ENCODE measurements at places on chromosomes 2 and 18. TPM values are rescaled to one million over a fixed set of nuclear protein-coding genes. Genes with fewer than 3 reads are reported as not detected.
A peak's percentile ranks its signal among the peaks of the same experiment; 100 is the strongest.

Gene TCF23
- 19.4 TPM for total RNA-seq

DNA sequence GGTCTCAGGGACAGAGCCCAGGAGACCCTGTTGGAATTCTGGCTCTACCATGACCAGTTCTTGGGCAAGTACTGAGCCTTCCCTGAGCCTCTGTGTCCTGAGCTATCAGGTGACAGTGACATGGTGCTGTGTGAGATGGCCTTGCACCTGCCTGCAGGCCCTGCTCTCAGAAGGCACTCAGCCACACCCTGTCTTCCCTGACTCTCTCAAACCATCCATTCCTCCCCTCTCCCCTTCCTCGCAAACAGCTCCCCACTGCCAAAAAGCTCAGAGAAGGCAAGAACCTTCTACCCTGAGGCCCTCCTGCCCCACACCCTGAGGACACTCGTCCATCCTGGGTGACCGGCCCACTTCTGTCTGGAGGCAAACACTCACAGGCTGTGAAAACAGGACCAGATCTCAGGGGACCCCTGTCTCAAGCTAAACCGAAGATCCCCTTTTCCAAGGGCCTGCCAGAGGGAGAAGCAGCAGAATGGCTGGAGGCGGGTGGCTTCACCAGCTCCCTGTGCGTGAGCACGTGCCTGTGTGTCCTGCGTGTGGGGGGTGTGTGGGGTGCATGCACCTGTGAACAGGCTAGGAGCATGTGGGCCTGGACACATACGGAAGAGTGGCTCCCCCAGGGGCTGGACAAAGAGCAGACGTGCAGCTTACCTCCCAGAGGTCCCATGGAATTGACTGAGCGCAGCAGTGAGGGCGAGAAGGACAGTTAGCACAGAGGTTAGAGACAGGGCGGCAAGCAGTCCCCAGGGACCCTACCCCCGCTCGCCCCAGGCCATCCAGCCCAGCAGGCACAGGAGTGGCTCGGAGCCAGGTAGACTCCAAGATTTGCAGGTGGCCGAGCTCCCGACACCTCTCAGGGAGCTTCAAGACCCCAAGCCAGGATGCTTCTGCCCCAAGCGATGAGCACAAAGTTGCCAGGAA is 53.9 kb downstream of the BIN1 start:
- peak; percentile 17 for DNase-seq

DNA sequence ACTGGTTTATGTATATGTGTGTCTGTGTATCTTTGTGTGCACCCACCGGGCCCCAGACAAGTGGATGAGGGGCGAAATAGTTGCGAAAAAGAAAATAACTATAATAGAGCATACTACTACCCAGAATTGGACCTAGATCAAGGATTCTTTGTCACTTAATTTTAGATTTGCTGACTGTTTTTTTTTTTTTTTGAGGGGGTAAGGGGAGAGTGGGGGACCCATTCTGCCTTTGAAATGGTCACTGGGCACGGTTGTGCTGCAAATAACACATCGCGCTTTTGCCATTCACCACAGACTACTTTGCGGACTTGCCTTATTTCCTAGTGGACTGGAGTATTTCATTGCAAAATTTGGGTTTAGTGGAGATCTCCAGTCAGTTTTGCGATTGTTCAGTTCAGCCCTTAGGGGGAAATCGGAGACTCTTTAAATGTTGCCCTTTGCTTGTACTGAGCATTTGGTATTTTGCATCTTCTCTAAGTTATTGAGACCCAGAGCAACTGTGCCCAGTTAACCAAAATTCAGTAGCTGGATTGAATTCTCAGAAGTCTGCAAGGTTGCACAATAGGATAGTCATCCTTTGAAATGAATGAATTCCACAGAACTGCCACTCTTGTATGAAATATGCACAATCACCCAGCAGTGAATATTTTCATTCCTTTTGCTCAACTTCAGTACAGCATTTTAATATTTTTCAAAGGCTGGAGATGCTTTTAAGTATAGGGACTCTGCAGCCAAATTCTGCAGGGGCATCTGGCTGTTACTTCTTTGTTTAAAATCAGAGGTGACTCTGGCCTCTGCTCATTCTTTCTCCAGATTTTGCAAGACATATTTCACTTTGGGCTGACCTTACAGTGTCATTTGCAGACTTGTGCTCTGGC is 2.9 kb downstream of the TRIB2 start:
- no peak for DNase-seq

DNA sequence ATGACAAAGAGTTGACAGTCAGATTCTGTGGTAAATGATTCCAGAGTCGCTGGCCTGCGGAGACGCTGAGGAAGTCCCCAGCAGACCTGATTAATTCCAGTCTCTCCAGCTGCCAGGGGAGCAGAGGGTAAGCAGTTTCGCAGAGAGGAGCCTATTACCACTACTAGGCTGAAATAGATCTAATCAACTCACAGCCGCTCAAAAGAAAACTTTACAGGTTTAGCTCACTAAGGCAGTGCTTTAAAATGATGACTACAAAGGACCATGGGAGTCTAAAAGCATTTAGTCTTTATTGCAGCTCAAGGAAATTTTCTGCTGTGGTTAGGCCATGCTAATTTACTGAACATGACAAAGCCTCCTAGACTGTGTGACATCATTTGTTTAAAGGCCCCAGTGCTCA is 445.6 kb upstream of the POU3F3 start:
- DNase-seq: no peak

DNA sequence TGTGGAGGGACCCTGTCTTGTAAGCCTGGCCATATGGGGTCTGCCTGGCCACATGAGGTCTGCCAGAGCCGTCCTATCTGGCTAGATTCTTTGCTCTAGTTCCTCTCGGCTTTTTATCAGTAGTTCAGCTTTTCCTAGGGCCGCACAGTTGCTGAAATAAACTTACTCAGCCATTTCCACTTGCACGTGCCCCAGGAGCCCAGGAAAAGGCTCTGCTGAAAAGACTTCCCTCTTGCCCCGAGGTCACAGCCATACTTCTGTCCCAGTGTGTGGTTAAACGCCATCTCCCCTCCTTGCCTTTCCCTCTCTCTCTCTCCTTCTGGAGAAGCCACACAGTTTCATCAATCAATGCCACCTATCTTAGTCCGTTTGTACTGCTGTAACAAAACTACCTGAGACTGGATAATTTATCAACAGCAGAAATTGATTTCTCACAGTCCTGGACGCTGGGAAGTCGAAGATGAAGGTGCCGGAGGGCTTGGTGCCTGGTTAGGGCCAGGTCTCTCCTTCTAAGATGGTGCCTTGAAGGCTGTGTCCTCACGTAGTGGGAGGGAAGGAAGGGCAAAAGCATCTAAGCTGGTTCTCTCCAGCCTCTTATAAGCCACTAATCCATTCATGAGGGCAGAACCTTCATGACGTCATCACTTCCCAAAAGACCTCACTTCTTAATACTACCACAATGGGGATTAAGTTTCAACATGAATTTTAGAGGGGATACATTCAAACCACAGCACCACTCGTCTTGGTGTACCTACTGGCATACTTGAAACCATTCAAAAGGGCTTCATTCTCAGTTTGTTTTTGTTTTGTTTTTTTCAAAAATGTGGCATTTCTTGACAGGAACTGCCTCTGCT is 11.2 kb upstream of the GALM start:
- DNase-seq: no peak

DNA sequence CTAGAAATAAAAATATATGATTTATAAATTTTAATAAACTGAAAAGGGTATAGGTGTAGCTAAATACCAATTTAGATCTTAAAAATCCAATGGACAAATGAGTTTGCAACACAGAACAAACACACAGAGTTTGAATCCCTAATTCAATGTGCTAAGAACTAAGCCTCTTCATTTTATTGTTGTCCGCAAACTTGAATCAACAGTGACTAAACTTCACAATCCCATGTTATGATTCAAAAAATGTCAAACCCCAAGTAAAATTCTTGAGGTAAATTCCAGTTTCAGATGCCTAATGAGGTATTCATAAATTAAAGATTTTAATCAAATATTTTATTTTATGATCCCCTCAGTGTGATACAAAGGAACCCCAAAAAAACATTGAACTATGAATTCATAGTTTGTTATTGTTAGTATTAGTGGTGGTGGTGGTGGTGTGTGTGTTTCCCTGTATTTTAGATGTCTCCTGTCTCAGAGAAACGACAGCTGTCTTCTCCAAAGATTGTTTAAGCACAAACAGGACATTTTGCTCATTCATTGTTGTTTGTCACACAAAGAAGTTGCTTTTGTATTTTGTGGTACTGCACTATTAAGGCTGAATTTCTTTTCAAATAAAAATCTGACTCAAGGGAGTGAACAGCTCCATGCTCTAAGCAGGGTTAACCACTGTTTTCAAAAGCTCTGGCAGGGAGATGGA is 259.8 kb downstream of the OSR1 start:
- no peak for DNase-seq

GRCh38 chr2:208142925-208143799 is 2.8 kb downstream of the CRYGB start:
- DNase-seq: no peak

- DNase-seq: no peak
Measured at GRCh38 chr2:84957771-84958134, 13.2 kb upstream of the KCMF1 start.

Gene TMEM178A
- 3.1 TPM for total RNA-seq

DNA sequence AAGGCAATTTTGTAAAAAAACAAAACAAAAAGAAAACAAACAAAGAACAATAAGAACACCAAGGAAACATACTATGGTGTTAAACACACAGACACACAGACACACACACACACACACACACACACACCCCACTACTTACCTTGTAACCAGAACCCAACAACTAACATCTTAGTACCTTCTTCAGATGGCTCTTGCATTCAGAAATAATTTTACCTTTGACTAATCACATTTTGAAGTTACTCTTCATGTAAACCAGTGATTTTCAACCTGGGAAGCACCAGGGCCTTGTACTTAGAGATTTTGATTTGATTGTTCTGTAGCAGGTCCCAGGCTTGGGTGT is 87.5 kb downstream of the AQP4 start:
- no peak for DNase-seq

- DNase-seq: no peak
Measured at GRCh38 chr2:148926981-148927401, 52.0 kb downstream of the KIF5C start.
